ENCODE measurements at places on chromosomes 6 and 20.

DNA sequence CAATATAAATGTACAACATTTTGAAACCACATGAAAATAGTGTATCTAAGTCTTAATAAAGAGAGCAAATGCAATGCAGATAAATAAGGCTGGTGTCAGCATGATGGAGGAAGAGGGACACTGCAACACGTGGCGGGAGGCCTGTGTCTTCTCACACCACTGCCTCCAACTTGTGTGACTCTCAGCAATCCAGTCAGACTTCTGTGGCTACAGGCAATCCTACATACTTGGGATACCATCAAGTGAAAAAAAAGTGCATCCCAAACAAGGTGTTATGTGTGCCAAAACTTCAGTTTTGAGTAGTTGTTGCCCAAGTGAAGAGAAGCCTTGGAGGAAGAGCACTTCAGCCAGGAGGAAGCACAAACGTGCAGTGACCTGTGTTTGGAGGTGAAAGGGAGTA, 68.6 kb downstream of the PKIB start:
- no peak for DNase-seq

DNA sequence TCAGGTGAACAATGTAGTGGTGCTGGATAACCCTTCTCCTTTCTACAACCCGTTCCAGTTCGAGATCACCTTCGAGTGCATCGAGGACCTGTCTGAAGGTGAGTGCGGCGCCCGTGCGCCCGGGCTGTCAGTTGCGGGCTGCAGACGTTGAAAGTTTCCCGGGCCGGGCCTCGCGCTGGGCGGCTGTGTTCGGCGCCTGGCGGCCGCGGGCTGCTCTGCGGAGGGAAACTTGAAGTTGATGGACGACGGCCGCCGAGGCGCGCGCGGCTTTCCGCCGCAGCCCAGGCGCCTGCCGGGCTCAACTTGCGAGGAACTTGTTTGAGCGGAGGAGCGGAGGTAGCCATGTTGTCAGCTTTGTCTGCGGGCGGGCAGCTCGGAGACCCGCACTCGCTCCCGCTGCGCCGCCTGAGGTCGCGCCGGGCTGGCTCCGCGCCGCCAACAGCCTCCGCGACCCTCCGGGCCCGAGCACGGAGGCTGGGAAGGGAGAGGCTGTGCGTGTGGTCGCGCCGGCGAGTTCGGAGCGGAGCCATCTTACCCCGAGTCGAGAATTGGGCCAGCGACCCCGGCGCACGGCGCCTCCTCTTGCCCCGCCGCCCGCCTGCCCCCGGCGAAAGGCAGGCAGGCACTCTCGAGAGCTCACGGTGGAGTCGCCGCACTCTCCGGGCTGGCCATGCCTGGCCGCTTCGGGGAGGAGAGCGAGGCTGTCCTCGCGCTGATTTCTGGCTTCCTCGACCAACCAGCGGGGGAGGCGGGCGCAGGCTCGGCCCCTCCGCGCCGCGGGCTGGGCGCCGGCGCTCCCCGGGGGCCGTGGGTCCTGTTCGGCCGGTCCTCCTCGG, 691 bp downstream of the ASF1A start:
- peak; percentile 16 for DNase-seq

- DNase-seq: no peak
Measured at GRCh38 chr6:28401172-28401571, 1.6 kb upstream of the ZSCAN12 start.

- no peak for DNase-seq
Measured at GRCh38 chr6:165729307-165729936, 66.4 kb upstream of the PDE10A start.

- no peak for DNase-seq
Measured at GRCh38 chr6:124772733-124773319, 189.4 kb upstream of the RNF217 start.

DNA sequence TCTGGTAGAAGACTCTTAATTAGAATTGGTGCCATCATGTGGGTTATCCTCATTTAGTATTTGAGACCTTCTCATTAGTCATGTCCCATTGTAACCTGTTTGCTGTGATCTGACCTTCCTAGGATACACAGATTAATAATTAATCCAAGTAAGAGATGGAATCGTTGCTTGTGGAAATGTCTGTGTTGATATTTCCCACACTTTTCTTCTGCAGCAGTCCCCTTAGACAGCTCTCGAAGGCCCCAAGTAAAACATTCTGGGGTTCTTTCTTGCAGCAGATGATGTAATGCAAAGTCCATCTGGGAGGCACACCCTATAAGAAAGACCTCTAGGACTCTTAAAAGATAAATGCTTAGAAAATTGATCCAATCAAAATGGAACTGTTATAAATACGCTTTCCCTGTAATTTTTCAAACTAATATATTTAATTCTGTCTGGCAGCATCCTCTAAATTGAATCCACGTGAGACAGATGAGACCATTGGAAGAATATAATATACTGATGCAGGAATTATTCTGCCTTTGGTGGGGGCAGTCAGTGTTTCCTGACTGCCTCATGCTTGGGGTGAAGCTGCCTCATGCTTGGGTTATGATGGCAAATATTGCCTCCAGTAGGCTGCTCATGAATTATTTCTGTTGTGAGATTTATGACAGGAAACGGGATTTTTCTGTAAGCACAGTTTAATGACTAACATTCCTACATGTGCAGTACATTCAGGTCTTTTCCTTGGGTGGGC, 54.5 kb upstream of the ARMC2 start:
- no peak for DNase-seq

DNA sequence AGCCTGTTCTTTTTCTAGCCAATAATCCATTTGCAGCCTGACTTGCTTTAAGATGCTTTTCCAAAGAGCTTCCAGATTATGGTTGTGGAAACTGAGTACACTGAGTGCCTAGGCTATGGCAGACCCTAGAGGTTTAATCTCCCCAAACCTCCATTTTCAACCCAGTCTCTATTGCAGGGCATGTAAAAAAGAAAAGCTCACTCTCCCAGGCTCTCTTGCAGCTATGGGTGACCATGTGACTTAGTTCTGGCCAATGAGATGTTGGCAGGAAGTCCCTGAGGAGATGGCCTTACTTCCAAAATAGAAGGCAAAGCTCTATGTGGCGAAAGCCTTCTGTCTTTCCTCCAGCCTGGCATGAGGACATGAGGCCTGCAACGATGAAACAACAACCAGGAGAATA, 3.8 kb downstream of the PDRG1 start:
- no peak for DNase-seq

- no peak for DNase-seq
Measured at GRCh38 chr6:121571455-121571854, 136.0 kb downstream of the GJA1 start.

- DNase-seq: no peak
Measured at GRCh38 chr20:36285746-36286447, 20.2 kb upstream of the DLGAP4 start.

DNA sequence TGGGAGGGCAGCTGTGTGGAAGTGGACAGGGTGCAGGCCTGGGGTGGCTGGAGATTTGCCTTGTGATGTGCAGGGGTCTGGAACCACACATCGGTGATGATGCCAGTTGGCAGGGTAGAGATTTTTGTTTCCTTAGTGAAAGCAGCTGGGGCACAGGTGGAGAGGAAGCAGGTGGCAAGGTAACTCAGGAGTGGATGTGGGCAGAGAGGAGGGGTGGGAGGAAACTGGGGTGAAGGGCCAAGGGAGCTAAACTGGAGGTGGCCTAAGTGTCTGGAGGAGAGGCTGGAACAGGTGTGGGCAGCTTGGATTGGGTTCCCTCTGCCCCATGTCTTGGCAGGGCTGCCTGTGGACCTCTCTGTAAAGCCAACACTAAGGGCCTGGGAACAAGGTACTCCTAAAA, 4.7 kb upstream of the SCUBE3 start:
- no peak for DNase-seq

- DNase-seq: no peak
Measured at GRCh38 chr6:164534070-164534766, 775.2 kb downstream of the C6orf118 start.

DNA sequence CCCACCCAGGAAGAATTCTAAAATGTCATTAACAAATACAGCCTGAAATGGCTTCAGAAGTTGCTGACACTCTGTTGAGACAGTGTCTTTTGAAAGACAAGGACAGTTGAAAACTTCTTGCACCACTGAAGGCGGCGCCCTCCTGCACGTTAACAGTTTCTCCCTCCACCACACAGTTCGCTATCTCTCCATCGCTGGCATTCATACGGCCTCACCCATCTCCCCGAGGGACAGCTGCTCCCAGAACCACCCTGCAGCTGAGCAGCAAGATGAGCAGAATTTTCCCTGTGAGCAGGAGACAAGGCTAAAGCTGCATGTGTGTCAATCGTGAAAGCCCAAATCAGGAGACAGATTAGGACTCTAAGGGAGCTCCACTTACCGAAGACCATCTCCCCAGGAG, 113.3 kb downstream of the LY86 start:
- no peak for DNase-seq

- no peak for DNase-seq
Measured at GRCh38 chr6:148365041-148365440, 22.4 kb downstream of the SASH1 start.

GRCh38 chr6:108622641-108623298, 62.1 kb downstream of the FOXO3 start:
- no peak for DNase-seq

Data from stimulated activated CD4-positive, alpha-beta T cell treated with anti-CD3 and anti-CD28 coated beads, Interleukin-1b, Interleukin-23, amount 100 ng/mL, for 1 hour (primary cell).